ENCODE measurements at places on chromosomes 5 and 9. TPM values are rescaled to one million over a fixed set of nuclear protein-coding genes. Genes with fewer than 3 reads are reported as not detected.
A peak's percentile ranks its signal among the peaks of the same experiment; 100 is the strongest.

Gene ACOT12
- not detected for total RNA-seq

DNA sequence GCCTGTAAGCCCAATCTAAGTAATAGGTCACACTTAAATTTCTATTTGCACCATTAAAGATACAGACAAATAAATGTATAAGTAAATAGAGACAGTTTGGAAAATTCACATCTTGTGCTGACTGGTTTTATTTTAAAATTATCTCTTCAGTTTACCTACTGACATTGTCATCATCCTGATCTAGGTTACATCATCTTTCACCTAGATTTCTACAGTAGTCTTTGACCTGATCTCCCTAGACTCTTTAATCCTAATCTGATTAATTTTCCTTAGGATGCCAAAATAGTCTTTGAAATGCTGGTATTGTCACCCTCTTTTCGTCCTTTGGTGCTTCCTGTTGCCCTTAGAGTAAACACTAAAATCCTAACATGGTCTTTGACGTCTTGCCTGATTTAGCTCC lies 43.9 kb downstream of the NDUFS4 start:
- DNase-seq = no peak

DNA sequence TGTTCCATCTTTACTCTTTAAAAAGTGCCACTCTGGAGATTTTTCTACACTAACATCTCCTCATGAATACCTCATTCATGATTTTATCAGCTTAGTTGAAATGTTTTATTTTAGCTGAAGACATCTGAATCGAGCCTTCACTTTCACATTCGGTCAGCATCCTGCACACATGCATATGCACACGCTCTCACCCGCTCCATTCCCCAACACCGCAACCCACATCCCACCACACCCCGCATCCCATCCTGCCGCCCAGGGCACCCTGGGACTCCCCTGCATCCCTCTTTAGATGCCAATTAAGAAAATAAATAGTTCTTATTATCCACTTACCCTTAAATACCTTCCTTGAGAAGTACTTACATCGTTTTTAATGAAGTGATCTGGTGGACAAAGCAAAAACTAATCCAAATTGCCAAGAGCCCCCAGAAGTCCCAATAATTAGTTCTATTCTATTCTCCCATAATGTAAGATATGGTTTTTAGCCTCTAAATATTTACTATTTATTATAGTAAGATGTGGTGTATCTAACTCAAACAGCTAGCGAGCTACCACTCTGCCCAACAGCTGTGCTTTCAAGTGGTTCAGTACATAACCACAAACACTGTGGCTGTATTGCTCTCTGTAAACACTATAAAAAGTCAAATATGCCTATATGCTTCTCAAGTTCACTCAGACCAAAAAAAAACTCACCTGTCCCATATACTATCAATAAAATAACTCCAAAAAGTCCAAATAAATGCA lies 38.2 kb downstream of the GZMK start:
- DNase-seq = peak; percentile 80

DNA sequence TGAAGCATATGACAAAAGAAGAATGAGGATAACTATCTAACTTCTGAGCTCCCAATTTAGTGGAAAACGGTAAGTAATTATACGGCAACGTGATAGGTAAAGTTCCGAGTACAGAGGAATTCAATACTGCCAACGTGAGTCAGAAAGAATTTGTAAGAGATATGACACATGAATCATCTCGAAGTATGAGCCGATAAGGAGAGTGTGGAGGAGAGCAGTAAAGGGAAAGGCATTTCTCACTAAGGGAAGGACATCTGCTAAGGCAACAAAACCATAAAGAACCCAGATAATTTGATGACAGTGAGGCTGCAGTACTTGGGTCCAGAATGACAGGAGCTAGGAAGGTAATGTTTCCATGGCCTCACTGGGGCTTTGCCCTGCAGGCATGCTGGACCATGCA lies 11.0 kb downstream of the MPDZ start:
- no peak for DNase-seq

DNA sequence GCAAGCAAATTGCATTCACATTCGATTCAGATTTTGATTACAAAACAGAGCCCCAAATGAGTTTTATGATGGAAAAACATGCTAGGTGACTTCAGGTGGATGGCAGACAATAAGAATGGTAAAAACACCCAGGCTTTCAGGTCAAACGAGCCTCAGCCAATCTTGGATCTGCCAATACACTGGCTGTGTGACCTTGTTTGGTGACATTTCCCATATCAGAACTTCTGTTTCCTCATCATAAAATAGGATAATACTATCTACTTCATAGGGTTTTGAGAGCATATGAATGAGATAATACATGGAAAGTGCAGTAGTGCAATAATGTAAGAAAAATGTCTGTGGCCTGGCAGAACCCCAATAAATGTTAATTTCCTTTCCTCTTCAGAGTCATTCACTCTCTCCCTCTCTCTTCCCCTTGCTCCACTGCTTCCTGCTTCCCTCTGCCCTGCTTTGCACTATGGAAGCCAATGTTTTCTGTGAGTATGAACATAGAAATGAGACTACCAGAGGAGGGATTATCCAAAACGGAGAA lies 54.7 kb downstream of the SH3RF2 start:
- no peak for DNase-seq

Measured in activated T-cell treated with anti-CD3 and anti-CD28 coated beads, Interleukin-2, amount 50 U/mL, for 72 hours (primary cell).